ENCODE measurements at places on chromosomes 1 and 21.

DNA sequence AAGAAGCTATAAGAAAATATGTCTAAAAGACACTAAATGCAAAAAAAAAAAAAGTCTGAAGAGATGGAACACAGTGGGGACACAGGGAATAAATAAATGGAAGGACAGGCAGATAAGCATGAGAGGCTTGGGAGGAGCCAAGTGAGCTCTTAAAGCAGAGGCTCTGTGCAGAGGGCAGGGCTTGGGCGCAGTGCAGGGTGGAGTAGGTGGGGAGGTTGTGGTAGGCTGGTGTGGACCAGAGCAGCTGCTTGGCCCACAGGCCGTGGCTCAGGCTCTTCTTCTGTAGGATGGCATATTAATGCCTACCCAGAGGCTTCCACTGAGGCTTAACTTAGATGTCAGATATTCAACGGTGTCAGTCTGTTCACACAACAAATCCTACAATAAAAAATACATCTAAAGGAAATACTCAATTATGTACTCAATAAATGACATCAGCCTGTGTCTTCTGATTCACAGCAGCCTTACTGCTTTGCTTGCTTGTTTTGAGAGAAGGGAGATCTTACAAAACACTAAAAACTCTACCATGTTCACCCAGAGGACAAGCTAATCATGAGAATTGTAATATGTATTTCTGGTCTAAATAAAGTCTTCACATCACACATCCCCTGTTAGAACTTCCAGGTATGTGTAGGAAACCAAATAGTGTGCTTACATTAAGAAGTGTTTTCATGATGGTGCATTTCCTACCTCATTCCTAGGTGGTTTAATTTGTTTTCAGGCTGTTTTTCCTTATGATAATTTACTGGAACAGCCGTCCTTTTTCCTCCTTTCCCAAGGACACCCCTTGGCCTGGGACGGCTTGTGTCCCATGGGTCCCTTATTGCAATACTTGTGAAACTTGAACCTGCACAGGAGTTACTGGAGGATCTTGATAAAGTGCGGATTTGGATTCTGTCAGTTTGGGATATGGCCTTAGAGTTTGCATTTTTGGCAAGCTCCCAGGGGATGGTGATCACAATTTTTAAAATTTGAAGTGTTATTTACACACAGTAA is 24.9 kb downstream of the DIP2A start:
- no peak for DNase-seq

- no peak for DNase-seq
These were observed 188.6 kb downstream of the SLC35F3 start for GRCh38 chr1:234093107-234093506.

DNA sequence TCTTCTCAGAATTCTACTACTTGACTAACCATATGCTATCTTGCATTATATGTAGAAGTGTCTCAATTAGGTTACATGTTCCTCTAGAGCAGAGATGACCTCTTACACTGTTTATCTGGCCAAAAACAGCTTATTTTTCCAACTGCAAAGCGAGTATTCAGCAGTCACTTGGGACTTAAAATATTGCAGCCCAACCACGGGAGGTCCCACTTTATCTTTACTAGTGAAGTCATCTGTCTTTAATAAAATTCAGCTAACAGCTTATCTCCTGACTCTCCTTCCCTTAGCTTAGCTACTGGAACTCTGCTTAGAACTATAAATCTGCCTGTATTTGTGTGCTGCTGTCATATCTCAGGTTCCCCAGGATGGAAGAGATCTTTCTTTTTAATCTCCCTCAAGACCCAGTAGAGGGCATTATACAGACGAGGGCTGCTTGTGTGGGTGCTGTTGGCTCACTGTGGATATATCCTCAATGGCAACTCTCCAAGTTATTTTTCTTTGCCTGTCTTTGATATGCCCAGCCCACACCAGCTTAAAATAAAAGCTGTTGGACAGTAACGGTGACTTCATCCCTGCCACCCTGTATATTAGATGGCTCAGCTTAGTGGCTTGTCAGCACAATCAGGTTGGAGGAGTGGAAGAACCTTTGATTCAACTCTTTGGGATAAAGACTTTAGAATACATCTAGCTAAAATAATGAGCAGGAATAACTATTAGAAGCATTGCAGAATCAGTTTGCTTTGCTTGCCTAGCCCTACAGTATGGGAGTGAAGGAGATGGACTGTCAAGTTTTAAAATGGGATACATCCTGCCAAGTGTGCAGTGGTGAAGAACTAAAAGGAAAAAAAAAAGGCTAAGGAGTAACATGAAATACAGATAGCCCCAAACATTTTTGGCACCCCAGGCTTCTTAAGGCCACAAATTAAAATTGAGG is 9.6 kb downstream of the ENSA start:
- no peak for DNase-seq

DNA sequence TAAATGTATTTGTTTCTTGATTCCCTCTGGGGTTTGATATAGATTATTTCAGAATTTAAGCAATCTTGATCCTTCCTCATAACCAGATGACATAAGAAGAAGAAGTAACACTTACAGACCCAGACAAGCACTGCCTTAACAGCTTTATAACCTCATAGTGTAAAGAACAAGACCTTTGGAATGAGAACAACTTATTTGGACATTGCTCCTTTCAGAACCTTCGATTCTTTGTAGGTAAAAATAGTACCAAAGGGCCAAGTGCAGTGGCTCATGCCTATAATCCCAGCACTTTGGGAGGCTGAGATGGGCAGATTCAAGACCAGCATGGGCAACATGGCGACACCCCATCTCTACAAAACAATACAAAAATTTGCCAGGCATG is 15.0 kb downstream of the TM2D1 start:
- DNase-seq = no peak

GRCh38 chr1:87644579-87645190 is 316.0 kb downstream of the LMO4 start:
- DNase-seq = no peak

- DNase-seq = no peak
These were observed 208.8 kb downstream of the HMCN1 start for GRCh38 chr1:185942961-185943360.

GRCh38 chr1:216173376-216173995 is 249.8 kb downstream of the USH2A start:
- DNase-seq = no peak

DNA sequence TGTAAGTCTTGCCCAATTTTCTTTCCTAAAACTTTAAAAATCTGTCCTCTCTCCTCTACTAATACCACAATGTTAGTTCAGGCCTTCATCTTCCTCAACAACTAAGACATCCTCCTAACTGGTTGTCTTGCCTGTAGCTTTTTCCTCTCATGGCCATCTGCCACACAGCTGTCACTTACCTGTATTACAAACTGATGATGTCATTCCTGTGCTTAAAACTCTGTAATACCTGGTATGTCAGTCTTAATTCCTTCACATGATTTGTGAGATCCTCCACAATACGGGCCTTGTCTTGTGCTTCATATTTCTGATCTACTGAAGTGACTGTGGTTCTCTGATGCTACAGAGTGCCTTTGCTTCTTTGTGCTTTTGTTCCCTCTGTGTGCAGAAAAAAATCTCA is 9.8 kb downstream of the MRPS14 start:
- no peak for DNase-seq

- peak; percentile 23 for DNase-seq
These were observed 6.8 kb upstream of the ALDH4A1 start for GRCh38 chr1:18908911-18909771.

DNA sequence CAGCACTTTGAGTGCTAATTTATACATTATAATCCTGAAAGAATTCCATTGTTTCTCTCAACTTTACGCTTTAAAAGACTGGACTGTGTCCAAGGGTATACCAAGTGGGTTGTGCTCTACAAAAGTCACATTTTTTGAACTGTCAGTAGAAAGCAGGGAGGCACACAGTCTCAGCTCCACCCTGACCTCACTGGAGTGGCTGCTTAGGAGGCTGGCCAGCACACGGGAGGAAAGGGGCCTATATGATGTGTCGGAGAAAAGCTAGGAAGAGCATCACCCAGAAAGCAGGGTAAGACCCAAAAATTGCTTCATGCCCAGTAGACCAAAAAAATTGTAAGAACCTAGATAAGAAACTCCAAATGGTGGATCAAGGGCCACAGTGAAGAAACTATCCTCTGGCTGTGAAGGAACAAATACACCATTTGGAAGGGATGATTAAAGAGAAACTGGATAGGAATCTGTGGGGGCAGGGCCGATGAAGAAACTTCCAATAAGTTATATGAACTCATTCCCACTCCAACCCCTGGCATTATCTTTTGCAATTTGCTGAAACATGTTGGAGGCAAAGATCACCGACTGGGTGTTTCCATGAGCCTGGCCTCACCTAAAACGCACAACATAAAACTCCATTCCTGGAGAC is 1.9 kb downstream of the S100A10 start:
- no peak for DNase-seq

- DNase-seq = no peak
These were observed 228.5 kb upstream of the C1orf174 start for GRCh38 chr1:4128616-4129015.

DNA sequence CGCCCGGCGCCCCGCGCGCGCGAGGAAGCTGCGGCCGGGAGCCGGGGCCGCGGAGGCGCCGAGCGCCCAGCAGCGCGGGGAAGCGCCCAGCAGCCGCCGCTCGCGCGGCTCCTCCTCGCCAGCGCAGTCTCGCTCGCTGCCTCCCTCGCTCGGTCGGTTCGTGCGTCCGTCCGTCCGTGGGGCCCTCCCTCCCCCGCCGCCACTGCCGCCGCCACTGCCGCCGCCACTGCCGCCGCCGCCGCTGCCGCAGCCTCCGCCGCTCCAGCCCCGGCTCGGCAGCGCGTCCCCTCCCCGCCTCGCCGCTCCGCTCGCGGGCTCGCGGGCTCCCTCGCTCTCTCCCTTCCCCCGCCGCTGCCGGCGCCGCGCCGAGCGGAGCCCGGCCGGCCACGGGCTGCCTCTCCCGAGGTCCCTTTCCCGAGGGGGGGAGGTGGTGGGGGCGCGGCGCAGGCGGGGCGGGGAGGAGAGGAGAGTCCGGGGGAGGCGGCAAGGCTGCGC is at the start of gene KCND3:
Gene KCND3, minus strand, starts transcription at position 138 of the 495 bp plus-strand sequence.
- DNase-seq = no peak

DNA sequence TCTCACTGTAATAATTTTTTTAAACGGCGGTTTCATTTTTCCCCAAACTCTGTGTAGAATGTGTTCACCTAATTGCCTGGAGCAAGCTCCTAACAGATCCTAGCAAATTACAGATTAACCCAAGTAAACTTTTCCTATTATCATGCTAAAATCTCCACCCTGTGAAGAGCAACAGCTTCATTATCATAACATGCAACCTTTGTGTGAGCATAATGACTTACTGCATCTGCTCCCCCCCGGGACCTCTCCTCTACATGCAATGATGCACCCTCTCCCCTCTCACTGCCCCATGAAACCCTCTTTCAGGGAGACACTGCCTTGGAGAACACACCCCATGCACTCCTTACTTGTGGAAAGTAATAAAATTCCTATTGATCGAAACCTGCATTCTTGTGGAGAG is 717.0 kb upstream of the TMPRSS15 start:
- DNase-seq = no peak

GRCh38 chr1:16212251-16212961 is at the start of gene ARHGEF19:
Gene ARHGEF19, minus strand, starts transcription at chr1:16212652. Its CDS starts 3,598 bp downstream, at chr1:16209054.
- no peak for DNase-seq

GRCh38 chr1:171844381-171844780 is 3.1 kb downstream of the DNM3 start:
- no peak for DNase-seq

DNA sequence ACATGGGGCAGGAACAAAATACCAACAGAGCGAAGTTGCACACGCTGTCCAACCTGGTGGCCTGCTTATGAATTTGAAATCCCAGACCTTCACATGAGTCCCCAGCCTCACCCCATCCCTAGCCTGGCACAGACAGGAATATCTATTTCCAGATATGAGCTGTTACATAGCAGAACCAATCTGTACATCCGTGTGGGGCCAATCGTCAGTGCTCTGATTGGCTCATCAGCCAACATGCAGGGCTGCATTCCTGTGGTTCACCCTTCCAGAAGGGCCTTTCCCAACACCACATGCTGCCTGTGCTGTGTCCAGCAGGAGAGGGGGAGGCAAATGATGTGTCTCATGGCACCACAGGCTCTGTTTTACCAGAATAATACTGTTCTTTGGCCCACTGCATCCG is 31.3 kb downstream of the CCN1 start:
- no peak for DNase-seq

DNA sequence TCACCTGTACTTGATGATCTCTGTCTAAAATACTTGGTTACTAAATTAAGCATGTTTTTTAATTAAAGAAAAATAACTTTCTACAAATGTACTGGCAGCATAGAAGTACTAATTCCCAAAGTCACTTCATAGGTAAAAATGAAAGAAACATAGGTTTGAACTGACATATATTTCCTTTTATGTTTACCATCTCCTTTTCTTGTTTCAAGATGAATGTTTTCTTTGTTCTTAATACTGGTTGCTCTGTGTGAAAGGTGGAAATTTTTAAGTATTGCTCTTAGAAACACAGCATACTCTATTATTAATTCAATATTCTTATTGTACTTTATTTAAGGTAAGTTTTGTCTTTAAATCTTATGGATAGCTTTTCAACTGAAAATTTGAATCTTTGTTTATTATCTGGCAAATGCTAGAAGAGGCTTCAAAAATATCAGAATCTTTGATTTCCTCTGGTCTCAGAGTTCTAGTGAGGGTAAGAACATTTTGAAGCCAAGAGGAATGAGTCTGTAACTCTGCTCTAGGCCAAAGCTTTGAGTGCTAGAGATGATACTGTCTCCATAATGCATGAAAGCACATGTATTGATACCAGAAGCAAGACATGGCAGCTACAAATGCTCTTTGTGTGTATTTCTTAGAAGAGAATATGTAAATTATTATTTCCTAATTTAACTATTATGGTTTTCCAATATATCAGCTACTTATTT is 18.2 kb downstream of the RRP15 start:
- no peak for DNase-seq

DNA sequence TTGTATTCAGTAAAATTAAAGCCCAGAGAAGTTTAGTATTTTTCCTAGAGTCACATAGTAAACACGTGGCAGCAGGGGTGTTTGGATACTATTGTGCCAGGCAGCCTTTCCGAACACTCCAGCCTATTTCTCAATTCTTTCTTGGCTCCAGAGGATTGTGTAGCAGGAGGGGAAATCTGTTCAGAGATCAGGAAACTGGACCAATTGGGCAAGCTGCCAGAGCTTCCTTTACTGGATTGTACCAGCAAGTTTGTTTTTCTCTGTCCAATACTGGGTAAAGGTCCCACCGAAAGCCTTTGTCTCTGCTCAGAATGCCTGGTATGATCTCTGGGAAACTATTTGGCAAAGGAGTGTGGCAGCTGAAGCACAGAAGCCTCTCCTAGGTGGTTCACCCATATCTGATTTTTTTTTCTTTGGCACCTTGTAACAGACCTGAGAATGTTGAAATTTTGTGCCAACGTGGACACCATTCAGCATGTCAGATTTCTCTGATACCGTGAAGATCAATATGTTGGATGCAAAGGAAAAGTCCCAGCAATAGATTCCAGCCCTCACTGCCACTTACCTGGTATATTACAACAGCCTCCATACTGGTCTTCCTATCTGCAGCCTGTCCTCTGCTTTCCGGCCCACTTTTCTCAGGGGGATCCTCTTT is 126.2 kb downstream of the FGGY start:
- no peak for DNase-seq

DNA sequence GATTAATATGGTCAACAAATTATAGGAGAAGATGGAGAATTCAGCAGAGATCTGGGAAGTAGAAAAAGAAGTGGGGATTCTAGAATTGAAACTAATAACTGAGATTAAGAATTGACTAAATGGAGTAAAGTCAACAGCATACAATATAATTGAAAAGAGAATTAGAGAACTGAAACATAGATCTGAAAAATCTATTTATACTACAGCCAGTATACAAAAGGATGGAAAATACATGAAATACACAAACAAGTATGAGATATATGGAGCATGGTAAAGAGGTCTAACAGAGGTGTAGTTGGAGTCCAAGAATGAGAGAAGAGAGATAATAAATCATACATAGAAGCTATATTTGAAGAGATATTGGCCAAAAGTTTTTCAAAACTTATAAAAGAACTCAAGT is 235.2 kb downstream of the FGGY start:
- no peak for DNase-seq

Data from activated T-cell treated with anti-CD3 and anti-CD28 coated beads for 48 hours (primary cell).